Activated T-helper 9 cell treated with anti-CD3 and anti-CD28 coated beads, Interleukin-2, amount 50 U/mL, for 16 hours (primary cell): ENCODE measurements at places on chromosomes 7 and 10.
A peak's percentile ranks its signal among the peaks of the same experiment; 100 is the strongest.

DNA sequence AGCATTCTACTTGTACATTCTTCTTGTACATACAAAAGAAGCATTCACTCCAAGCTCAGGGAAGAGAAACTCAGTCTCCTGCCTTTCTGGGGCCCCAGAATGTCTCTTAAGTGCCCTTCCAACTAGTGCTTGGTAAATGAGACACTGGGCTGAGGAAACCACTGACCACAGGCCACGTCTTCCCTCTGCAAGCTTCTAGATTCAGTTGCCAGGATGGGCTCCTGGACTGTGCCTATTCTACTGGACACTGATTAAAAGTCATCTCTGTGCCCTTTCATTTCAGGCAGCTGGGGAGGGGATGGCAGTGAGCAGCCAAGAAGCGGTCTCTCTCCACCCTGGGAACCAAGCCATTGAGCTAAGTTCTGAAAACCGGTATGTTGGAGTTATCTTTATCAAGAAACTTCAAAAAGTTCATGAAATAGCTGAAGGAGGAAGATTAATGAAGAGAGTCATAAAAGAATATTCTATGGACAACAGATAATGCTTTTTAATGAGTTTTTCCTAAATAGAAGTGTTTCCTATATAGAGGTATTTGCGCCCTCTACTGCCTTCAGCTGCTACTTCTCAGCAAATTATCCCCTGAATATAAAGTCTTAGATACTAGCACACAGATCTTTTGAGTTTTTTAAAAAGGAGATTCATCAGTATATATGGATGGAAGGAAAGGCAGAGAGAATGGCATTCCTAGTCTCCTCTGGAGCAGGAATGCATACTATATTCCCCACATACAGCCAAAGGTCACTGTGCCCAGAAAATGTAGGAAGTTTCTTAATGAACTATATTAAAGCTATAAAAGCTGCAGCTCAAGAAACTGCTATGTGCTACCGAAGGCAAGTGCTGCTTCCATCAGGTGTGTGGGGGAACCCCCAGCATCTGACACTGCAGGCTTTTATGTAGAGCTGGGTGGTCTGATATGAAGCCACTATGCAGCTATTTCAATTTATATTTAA lies 8.4 kb upstream of the IFIT1B start:
- no peak for DNase-seq

DNA sequence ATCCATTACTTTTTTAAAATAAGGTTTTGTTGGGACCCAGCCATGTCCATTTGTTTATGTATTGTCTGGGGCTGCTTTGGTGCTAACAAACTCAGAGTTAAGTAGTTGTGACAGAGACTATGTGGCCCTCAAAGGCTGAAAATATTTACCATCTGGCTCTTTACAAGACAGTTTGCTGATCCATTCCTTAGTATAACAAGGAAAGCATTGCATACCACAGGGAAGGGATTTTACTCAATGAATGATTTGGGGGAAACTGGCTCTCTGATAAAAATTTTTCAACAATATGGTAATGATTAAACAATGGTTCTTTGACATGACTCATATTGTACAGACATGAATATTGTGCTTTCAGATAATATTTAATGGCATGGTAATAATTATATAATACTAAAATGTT lies 738.1 kb downstream of the KCNMA1 start:
- DNase-seq: no peak

GRCh38 chr10:132549371-132549770 lies 11.8 kb downstream of the INPP5A start:
- DNase-seq: no peak

DNA sequence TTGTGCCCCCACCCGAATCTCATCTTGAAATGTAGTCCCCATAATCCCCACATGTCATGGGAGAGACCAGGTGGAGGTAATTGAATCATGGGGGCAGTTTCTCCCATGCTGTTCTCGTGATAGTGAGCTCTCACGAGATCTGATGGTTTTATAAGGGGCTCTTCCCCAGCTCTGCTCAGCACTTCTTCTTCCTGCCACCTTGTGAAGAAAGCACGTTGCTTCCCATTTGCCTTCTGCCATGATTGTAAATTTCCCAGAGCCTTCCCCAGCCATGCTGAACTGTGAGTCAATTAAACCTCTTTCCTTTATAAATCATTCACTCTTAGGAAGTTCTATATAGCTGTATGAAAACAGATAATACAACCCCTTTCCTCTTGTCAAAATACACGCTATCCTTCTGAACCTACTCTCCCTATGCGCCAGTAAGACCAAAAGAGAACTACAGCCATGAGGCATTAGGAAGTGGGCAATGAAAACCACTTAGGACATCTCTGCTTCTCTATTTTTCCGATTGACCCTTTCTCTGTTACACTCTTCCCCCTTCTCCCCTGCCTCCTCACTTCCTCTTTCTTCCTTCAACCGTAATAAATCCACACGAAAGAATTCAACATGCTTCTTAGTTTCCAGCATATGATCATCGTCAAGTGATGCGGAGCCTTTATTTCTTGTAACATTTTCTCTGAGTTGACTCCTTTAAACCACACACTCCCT lies 101.2 kb upstream of the WDR11 start:
- no peak for DNase-seq

- DNase-seq: no peak
These were observed 191.5 kb downstream of the PHTF2 start for GRCh38 chr7:77989981-77990566.

GRCh38 chr7:139887992-139888481 lies 59.0 kb downstream of the TBXAS1 start:
- DNase-seq: no peak

DNA sequence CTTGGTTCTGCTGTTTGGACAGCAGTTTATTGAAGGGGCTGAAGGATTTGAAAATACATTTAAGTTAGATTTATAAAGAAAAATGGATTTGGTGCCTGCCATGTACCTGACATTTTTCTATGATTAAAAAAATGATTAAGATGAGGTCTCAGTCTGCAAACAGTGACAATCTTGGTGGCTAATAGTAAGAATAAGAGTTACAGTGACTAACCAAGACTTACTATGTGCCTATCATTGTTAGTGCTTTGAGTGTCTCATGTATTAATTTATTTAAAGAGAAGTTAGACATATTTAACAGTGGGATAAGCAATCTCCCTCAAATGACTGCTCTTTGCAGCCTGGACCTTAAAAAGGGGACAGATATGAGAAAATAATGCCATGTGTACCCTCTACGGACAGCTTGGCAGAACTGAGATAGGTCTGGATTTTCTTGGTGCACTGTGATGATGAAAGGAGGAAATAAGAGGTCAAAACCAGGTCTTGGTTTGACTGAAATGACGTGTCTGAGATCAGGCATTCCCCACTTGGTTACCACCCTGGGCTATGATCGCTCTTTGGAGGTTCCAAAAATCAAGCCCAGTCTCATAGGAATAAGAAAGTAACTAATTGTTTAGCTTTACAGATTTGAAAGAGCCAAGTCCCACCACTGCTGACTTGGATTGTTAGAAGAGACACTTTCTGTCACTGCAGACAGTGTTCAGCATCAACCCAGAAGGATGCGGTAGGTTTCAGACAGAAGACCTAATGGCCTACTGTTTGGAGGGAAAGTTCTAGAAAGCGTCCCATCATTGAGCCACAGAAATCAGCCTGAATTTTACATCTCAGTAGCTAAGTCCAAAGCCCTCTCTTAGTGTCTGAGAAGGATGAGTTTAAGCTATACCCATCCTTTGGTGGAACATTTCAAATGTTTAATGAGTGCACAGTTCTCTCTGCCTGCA lies 2.1 kb downstream of the CASP7 start:
- peak; percentile 14 for DNase-seq

- no peak for DNase-seq
These were observed 88.3 kb downstream of the NRCAM start for GRCh38 chr7:108367946-108368345.

DNA sequence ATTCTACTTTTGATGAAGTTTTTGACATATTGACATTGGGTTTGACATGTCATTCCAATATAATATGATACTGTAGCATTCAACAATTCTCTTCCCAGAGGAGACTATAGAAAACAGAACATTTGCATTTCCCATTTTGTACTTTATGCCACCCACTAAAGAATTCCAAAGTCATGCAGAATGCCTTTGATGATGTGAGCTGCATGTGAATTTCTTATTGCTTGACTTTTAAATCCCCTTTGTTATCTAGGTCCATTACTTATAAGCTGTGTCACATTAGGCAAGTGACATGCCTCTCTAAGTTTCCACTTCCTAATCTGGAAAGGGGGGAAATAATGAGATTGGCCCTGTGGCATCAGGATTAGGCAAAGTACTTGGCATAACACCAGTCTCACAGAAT lies 436.7 kb downstream of the AUTS2 start:
- no peak for DNase-seq

GRCh38 chr10:47264797-47265281 lies 35.2 kb upstream of the GDF10 start:
- DNase-seq: peak; percentile 15

GRCh38 chr10:88555190-88555908 lies 27.8 kb downstream of the RNLS start:
- no peak for DNase-seq

DNA sequence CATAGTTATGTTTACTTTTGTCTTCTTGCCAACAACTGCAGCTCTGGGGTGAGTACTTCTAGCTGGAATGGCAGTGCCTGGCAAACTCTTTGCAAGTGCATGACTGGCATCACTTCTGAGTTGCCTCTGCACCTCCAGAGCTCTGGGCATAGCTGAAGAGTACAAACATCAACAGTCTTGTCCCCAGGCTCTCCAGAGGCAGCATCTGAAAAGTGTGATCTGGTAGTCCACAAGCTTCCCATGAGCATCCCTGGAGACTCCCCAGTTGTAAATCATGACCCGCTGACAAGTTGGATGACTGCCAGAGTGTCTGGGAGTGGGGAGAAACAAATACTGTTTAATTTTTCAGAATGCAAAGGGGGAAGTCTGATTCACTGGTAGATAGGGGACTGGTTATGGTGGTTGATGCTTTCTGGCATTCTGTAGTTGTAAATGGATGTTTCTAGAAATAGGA lies 138.9 kb upstream of the CDK13 start:
- DNase-seq: no peak

DNA sequence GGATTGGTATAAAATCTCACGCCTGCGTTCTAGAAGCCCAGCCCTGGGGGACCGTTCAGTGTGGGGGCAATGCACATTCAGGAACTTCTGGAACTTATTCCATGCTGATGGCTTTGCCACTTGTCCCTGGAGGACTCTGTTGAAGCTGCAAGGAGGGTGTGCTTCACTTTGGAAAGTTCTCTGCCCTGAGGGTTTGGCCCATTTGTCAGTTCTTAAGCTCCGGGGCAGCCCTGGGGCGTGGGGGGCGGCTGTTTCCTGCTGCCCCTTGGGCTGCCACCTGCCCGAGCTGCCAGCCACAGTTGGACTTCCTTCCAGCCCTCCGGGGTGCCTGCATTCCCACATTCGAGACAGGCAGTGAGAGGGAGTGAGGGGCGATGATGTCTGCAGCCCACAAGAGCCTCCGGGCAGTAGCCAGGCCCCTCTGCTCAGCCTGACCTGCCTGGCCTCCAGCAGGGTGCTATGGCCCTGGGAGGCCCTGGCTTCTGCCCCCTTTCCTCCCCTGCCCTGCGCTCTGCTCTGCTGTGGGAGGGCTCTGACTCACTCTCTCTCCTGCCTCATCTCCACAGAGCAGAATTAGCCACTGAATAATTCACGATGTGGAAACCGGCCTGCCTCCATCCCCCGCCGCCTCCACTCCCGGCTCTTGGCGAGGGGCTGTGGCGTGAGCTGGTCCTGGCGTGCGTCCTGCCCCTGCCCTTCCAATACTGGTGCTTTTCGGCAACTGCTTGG lies 1.9 kb downstream of the TTYH3 start:
- peak; percentile 21 for DNase-seq

DNA sequence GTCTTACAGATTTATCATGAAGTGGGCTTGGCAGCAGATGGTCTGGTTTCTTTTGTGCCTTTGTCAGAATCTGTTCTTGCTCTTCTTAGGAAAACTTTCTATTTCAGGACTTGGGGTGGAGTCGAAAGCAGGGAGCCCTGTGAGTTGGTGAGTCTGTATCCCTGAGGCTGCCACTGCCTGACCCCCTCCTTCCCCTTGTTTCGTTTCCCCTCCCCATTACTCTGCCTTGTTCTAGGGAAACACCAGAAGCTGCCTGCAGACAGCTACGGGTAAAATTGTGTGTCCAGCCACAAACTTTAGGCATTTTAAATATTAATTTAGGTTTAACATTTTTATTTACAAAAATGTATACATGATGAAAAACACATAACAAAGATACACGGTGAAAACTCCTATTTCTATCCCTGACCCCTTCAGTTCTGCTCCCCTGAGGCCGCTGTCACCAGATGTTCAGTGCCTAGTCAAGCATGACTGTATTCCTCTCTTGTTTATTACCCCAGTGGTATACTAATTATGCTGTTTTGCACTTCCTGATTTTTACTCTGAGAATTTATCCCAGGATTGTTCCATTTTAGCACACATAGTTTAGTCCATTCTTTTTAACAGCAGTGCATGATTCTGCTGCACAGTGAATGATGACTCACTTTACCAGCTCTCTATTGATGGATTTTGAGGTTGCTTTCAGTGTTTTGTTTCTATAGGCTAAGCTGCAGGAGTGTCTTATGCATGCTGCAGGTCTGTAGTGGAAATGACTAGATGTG lies 9.1 kb downstream of the TSPAN14 start:
- DNase-seq: no peak

DNA sequence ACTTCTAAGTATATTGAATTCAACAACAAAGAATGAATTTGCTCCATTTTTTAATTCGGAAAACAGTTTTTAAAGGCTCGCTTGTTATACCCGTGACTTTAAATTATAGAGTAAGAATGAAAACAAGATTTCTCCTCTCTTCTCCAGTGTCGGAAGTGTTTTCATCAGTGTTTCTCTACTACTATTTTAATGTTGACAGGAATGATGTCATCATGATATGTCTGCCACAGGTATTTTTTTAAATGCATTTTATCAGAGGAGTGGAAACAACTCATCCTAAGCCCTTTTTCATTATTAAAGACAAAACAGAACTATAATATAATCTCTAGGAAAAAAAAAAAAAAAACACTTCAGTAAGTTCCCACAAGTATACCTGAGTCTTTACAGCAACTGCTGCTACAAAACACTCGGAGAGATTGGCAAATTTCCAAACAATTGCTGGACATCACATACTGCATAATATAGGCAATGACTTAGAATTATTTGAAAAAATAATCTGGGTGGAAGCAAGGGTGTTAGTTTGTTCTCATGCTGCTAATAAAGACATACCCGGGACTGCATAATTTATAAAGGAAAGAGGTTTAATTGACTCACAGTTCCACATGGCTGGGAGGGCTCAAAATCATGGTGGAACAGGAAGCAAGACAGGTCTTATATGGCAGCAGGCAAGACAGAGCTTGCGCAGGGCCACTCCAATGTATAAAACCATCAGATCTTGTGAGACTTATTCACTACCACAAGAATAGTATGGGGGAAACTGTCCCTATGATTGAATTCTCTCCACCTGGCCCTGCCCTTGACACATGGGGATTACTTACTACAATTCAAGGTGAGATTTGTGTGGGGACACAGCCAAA lies 4.8 kb upstream of the RNF32 start:
- DNase-seq: no peak

DNA sequence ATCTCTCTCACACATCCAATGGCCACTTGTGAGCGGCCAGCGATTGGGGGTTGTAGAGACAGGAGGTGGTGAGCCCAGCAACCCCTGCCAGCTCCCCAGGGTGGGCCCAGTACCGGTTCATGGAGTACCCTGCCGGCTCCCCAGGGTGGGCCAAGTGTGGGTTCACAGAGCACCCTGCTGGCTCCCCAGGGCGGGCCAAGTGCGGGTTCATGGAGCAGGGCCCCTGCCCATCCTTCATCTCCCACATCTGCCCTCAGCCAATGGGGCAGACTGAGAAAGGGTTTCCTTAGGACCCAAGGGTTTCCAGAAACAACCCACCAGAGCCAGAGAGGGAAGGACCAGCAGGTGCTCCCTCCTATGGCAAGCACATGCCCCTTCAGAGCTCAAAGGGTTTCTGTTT lies 21.4 kb upstream of the SLIT1 start:
- DNase-seq: no peak

- DNase-seq: peak; percentile 77
These were observed 17.7 kb downstream of the ADAM8 start for GRCh38 chr10:133258818-133259601.
